ENCODE measurements at places on chromosomes 6 and 20.

- DNase-seq, result no peak
Observed at GRCh38 chr6:72855471-72855870, 233.6 kb downstream of the KCNQ5 start.

DNA sequence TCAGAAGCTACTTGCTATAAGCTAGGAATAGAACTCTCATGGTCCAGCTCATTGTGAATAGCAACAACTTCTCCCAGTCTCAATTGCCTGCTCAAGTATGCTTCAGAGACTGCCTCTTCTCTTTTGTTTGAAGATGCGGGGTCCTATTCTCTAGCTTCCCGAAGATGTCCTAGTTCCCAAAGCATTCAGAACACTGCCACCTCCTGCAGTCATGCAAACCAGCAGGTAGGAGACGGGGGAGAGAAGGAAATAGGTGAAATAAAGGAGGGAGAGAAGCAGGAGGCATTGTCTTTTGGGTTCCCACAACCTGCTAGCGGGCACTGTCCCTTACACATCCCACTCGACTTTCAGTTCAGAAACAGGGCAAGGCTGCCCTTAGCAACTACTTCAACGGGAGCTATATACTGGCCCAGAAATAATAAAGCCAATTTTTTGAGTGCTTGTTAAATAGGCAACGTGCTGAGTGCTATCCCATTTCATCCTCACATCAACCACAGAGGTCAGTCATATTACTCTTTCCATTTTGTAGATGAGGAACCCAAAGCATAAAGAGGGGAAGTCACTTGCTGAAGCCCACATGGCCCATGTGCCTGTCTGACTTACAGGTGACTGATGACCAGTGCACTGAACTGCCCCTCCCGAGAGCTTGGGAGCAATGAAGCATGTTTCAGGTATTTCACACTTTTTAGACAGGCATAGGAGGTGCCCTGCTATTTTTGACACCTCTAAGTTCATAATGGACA, 61.9 kb upstream of the ATXN1 start:
- no peak for DNase-seq

GRCh38 chr6:88008411-88008810, 39.2 kb upstream of the SPACA1 start:
- DNase-seq, result no peak

DNA sequence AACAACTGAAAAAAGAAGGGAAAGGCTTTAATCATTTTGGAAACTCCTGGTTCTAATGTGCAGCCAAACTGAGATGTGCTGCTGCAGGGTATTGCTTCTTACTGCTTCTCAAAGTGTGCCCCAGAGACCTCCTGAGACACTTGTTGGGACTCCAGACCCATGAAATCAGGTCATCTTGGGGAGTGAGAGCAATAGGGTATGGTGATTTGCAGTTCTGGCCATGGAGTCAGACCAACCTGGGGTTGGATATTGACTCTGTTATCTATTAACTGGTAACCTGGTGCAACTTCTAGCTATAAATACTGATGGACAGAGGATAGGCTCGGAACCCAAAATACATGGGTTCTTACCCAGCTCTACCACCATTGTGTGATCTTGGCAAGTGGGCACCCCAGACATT, 3.8 kb downstream of the TSPO2 start:
- no peak for DNase-seq

DNA sequence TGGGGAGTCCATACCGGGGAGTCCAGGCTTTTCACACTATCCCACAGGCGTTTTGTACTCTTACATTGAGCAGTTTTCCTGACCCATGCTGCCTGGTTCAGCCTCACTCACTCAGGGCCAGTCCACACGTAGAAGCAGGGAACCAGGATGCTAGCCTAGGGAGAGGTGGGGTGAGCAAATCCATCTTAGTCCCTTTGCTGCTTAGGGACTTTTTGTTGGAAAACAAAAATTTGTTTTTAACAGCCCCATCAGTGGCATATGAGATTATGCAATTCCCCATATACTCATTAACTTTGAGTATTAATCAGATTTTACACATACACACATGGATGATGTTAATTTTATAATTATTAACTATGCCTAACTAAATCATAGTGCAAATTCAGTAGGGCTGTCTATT, 84.2 kb downstream of the EZR start:
- no peak for DNase-seq

DNA sequence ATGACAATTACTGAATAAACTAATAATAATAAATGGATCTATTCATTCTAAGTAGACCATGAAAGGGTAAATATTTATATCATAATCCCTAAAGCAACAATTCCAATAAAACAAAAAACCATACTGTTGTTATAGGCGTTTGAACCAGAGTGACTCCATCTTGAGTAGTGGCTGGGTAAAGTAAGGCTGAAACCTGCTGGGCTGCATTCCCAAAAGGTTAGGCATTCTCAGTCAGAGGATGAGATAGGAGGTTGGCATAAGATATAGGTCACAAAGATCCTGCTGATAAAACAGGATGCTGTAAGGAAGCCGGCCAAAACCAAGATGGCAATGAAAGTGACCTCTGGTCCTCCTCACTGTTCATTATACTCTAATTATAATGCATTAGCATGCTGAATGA, 8.3 kb downstream of the OR2H1 start:
- no peak for DNase-seq

DNA sequence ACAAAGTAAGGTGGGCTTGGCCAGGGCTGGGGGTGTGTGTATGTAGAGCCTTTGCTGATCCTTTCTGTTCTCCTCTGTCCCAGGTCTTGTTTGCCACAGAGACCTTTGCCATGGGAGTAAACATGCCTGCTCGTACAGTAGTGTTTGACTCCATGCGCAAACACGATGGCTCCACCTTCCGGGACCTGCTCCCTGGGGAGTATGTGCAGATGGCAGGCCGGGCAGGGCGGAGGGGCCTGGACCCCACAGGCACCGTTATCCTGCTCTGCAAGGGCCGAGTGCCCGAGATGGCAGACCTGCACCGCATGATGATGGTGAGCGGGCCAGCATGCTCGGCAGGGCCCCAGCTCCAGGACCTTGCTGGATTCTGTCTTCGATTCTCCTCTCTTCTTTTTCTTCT, 6.2 kb downstream of the DXO start:
- DNase-seq, result no peak

DNA sequence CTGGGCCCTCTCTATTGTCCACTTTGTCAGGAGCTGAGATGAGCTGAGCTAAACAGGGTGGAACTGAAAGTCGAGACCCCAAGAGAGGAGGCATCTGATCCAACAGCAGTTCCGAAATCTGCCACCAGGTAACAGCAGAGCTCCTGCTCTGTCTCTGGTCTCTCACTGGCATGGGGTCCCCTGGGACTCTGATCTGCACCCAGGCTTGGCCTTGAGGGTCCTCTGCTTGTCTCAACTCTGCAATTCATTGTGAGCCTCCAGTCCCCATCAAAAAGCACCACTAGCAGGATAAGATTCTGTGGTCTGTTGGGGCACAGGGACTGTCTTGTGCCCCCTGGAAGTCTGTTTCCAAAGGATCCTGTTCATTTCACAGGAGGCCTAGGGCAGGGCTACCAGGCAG, 62.5 kb upstream of the TOP1 start:
- peak; percentile 41 for DNase-seq

GRCh38 chr6:101683884-101684283, 290.4 kb downstream of the GRIK2 start:
- DNase-seq, result no peak

DNA sequence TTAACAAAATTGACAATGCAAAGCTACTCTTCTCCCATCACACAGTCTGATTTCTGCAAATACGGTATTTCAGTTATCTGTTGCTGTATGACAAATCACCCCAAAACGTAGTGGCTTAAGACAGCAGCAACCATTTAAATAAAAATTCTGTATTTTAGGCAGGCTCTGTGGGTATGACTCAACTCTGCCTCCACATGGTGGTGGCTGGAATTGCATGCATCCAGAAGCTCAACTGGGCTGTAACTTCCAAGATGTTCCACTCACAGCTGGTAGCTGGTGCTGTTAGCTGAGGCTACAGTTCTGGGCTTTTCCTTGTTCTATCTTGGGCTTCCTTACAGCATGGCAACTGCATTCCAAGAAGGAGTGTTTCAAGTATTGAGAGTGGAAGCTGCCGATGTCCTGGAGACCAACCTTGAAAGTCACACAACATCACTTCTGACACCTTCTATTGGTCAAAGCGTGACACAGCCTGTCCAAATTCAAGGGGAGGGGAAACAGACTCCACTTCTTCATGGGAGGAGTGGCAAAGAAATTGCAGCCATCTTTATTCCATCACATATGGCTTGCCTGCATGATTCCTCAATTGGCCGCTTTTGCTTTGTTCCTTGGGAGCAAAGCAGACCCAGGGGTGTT, 39.7 kb upstream of the TULP1 start:
- DNase-seq, result peak; percentile 16

DNA sequence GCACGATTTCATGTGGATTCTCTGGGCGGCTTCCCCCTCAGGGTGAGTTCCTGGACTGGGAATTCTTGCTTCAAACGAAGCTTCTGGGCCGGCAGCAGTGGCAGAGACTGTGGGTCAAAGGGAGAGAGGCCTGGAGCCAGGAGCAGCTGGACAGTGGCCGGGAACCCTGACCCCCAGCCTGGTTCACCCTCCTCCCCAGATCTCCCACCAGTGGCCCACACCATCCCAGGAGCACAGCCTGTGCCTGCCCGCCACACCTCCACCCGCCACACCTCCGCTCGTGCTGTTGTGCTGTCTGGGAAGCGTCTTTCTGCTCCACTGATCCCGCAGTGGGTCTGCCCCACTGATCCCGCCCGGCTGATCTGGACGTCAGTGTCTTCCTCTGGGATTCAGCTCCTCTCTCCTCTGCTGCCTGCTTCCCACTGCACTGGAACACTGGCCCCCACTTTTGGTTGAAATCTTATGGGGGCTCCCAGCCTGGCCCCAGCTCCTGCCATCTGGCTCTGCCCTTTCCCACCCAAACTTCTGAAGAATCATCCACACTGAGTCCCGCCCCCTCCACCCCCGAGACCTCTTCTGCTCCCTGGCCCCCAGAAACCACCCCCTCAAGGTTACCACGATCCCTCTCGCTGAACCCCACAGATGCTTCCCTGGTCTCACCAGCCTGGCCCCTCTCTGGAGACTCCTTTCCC, 9.8 kb downstream of the ZBP1 start:
- DNase-seq, result no peak

DNA sequence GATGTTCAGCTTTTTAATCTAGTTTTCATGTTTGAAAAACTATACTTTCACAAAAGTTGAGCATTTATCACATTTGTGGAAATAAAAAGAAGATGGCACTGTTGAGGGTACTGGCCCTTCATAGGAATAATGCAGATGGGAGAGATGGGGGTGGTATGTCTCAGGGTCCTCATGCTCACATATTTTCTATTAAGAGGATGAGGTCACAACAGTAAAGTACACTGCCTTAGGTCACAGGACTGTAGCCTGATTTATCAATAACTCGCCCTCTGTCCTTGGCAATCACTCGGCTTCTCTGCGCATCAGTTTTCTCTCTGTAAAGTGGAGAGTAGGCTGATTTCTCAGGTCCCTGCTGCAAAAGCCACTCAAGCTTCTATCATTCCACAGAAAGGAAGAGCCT, 55.9 kb downstream of the PPP1R3G start:
- DNase-seq, result no peak

DNA sequence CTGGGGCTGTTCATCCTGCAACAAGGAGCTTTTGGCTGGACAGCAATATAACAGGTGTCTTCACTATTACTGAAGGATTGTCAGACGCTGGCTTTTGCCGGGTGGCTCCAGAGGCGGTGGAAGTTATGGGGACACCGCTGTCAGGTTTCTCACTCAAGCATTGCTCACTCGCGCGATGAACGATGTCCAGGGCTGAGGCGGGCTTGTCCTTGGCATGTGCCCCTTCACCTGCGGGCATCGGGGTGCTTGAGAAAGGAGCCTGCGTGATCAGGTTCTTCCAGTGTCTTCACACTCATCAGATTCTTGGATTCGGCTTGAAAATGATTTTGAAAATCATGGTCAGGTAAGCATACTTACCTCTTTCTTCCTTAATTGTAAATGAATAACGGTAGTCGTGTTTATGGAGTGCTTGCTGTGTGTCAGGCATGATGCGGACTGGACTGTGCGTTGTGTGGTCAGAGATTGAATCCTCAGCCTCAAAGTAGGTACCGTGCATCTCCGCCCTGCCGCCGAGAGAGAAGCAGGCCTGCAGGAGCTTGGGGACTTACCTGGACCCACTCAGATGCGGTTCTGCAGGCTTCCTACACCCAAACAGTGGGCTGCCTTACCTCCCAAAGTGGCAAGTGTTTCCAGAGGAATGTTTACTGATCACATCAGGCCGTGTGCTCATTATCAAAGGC, 18.3 kb upstream of the PYGB start:
- no peak for DNase-seq

- no peak for DNase-seq
Observed at GRCh38 chr6:164532198-164533044, 777.0 kb downstream of the C6orf118 start.

DNA sequence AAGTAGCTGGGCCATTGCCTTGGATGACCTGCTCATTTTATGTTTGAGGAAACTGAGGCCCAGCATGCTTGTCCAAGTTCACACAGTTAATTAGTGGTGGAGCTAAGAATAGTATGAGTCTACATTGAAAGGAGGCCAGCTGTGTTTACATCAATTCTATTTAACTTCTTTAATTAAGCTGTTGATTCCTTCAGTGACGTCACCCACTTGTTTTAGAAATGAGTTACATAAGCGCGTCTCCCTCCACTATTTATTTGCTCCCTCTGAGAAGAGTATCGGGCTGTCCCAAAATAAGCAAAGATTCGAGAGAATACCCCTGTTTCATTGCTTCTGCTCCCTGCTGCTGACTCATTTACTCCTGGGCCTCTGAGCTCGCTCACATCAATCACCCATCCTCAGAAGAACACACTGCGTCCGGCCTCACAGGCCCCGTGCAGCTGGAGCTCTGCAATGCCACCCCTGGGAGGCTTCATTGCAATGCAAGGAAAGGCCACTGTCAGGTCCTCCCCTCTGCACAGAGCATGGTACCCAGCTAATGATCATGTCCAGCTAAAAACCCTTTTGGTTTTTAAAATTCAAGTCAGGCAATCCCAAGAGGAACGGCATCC, 74.8 kb upstream of the BMP2 start:
- no peak for DNase-seq

- DNase-seq, result no peak
Observed at GRCh38 chr6:159152782-159153181, 16.4 kb upstream of the FNDC1 start.

- DNase-seq, result no peak
Observed at GRCh38 chr20:48215536-48215935, 430.3 kb upstream of the SULF2 start.

- no peak for DNase-seq
Observed at GRCh38 chr20:23119456-23120216, 33.5 kb upstream of the CD93 start.

- DNase-seq, result no peak
Observed at GRCh38 chr6:170186941-170187668, 103.8 kb downstream of the DLL1 start.
